ENCODE measurements at places on chromosomes 11 and 22.

DNA sequence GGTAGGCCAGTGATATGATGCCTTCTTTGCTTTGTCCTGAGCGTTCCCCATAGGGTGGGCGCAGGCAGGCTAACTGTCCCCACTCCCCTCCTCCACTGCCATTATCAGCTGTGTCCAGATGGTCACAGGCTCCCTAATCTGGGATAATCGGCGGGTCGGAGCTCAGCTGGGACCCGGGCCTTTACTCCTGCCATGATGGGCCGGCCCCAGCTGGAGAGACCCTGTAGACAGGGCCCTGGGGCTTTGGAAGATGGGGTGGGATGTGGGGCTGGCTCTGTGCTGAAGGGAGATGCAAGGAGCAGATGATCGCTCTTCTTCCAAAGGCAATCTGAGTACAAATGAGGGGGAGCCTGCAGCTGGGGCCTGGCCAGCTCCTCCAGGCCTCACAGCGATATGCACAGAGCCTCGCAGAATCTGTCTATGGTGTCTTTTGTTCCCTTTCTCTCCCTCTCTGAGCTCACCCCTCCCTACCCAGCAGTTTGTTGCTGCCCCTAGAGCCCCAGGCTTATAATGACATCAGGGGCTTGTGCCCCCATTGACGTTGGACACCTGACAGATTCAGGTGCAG lies 11.9 kb downstream of the KLHL35 start:
- DNase-seq, result no peak

GRCh38 chr11:61954851-61955421 lies 4.8 kb downstream of the BEST1 start:
- no peak for DNase-seq

- DNase-seq, result no peak
These were observed 1432.6 kb upstream of the TENM4 start for GRCh38 chr11:80873310-80873999.

- no peak for DNase-seq
These were observed 784.2 kb upstream of the CCDC179 start for GRCh38 chr11:23644443-23644842.

DNA sequence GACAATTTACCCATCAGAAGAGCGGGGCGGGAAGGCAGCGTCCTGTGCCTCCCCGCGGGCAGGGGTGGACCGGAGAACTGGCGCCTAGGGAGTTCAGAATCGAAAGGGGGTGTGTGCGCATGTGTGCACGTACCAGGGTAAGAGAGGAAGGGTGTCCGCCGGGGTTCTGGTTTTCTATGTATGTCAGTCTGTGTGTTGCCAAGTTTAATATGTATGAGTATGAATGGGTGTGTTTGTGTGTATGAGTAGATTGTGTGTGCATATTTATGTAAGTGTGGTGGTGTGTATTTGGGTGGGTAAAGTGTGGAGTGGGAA lies 2.0 kb downstream of the KCNC1 start:
- no peak for DNase-seq

- DNase-seq, result no peak
These were observed 93.8 kb upstream of the BLID start for GRCh38 chr11:122209619-122210366.

- peak; percentile 11 for DNase-seq
These were observed 157.0 kb upstream of the TIMP3 start for GRCh38 chr22:32644252-32645100.

- DNase-seq, result no peak
These were observed 244.9 kb downstream of the CASP12 start for GRCh38 chr11:104653407-104653806.

- DNase-seq, result no peak
These were observed 3.2 kb upstream of the KRTAP5-10 start for GRCh38 chr11:71562120-71562519.

DNA sequence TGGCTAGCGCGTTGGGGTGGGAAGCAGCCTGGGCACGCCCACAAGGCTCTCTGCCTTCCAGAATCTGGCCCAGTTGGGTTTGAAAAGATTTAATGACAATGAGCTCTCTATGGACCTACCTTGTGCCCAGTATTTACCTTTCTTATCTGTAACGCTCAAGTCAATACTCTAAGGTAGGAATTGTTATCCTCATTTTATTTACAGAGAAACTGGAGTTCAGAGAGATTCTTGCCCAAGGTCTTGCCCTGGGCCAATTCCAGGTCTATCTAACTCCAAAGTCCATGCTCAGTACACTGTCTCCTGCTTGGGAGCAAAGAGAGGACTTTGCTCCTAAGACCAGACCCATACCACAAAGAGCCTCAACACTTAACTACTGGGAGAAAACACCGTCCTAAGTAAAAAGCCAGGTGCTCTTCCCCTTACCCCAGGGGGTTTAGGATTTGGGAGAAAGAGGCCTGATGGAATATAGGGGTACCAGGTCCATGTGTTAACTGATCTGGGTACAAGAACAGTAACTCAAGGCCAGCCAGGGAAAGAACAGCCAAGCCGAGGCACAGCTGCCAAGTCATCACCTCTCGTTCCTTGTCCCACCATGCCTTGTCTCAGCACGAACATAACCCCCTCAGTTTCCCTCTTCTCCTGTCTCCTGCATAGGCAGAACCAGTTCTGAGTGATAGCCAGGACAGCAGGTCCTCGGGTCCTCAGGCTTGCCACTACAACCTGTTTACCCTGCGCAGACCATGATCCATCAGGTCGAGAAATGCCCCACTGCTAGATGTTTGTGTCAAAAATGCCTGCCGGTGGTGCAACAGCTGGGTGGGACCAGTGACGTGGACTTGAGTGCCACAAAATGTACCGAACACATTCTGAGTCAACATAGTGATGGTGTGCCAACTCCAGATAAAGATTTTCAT lies 14.6 kb downstream of the APOA4 start:
- DNase-seq, result no peak

GRCh38 chr11:113532697-113533424 lies 57.7 kb upstream of the DRD2 start:
- DNase-seq, result no peak

- DNase-seq, result no peak
These were observed 166.6 kb downstream of the COMMD9 start for GRCh38 chr11:36122671-36123070.

DNA sequence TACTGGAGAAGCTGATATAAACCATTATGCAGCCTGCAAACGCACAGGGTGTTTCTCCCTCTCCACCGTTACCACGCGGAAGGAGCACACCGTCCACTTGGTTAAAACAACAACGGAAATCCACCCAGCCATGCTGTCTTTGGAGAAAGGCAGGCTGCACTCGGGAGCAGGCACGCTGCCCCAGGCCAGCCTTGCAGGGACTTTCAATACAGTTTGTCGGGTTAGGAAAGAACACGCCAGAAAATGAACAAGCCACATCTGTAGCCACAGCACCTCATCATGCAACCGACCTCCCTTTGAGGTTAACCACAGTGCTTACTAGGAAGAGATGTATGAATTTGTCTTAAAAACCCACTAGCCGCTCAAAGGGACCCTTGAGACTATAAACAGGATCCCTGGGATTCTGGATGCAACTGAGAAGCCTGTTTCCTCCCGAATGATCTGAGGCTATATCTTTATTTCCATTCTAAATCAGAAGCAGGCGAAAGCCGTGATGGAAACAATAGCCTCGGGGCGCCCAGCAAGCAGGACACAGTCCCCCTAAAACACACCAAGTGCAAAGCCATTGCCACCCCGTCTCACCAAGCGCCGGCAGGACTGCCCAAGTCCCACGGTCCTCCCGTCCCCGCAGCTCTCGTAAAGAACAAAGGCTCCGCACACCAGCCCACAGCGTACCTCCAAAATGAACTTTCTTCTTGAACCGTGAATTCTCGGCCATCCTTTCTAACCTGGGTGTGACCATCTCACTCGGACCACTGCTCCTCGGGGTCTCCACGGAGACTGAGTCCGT lies 318.9 kb downstream of the CTTN start:
- no peak for DNase-seq

- no peak for DNase-seq
These were observed 36.4 kb upstream of the MUC5AC start for GRCh38 chr11:1121331-1121812.

GRCh38 chr11:108112057-108112456 lies 9.3 kb upstream of the ACAT1 start:
- no peak for DNase-seq
